ENCODE measurements at places on chromosomes 2 and 18. TPM values are rescaled to one million over a fixed set of nuclear protein-coding genes. Genes with fewer than 3 reads are reported as not detected.

- DNase-seq, result no peak
Observed at GRCh38 chr18:29060349-29060748, 883.4 kb upstream of the CDH2 start.

- no peak for DNase-seq
Observed at GRCh38 chr2:207903236-207903635, 122.1 kb downstream of the PLEKHM3 start.

DNA sequence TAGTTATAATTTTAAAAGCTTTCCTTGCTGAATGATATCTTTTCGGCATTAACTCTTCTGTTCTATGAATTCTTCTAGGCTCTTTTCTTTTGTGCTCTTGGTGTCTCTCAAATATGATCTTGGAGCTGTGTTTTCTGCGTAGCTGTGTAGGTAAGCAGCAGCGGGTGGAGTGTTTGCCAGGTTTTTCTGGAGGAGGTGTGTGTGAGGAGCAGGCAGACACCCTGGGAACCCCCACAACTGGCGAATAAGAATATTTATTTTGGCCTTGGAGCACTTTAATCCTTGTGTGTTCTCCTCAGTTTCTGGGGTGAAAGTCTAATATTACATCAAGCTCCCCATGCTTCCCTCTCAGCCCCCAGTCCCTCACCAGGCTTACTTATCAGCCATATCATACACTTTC lies 232.0 kb upstream of the FANCL start:
- no peak for DNase-seq

- no peak for DNase-seq
Observed at GRCh38 chr2:111068435-111069058, 52.2 kb upstream of the BCL2L11 start.

GRCh38 chr2:122273785-122274419 lies 518.5 kb downstream of the TSN start:
- no peak for DNase-seq

- peak; percentile 35 for DNase-seq
Observed at GRCh38 chr2:54497763-54498680, 41.9 kb downstream of the SPTBN1 start.

- peak; percentile 50 for DNase-seq
Observed at GRCh38 chr2:10550206-10551001, 102.3 kb upstream of the ODC1 start.

DNA sequence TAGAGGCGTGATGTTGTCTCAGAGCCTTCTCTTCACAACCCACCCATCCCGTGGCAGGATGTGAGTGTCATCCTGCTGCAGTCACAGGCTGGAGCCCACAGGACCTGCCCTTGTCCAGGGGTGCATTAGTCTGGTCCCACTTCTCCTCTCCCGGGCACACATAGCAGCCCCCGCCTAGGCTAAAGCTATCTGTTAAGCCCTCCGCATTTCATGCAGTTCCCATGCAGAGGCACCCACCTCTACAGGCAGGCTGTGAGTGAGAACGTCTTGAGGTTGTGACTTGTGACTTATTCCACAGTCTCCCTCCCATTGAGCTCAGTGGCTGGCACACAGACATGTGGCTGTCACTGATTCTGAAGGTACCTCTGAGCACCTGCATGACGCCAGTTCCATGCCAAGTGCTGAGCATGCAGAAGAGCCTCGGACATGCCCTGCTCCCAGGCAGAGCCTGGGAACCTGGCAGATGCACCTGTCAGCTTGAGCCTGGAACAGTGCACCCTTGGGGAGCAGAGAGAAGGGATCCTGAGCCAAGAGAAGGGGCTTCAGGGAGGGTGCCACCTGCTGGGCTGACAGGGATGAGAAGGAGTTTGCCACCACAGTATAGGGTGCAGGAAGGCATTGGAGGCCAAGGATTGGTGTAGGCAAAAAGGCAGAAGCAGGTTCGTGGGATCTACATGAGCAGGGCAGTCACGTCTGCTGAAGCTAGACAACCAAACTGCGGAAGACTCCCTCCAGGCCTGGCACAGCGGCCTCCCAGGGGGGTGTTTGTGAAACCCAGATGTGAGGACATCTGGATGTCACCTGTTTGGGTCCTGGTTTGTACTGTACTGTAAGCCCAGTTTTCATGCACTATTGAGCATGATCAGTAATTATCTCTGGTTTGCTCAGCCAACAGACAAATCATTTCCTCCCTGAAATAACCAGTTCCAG lies 213.6 kb downstream of the GLI2 start:
- DNase-seq, result no peak

GRCh38 chr2:30932870-30933269 lies 125.6 kb upstream of the CAPN13 start:
- no peak for DNase-seq

DNA sequence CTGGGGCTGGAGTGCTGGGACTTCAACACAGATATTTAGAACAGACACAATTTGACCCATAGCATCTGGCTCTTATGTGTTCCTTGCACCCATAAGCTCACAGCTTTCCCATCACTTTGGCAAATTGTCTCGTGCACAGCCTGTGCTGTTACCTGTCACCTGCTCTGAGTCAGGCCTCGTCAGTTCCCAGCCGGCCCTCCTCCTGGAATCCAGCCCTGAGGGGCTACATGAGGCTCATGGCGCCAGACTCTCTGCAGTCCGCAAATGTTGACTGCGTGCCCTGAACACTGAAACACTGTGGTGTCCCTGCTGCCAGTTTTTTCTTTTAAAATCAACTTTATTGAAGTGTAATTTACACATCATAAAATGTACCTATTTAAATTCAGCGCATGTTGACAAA lies 65.4 kb upstream of the BZW1 start:
- no peak for DNase-seq

- DNase-seq, result no peak
Observed at GRCh38 chr2:51511002-51511401, 479.1 kb upstream of the NRXN1 start.

GRCh38 chr2:162677476-162677875 lies 161.1 kb downstream of the KCNH7 start:
- DNase-seq, result no peak

GRCh38 chr2:190662754-190663153 lies 13.9 kb downstream of the NAB1 start:
- DNase-seq, result no peak

DNA sequence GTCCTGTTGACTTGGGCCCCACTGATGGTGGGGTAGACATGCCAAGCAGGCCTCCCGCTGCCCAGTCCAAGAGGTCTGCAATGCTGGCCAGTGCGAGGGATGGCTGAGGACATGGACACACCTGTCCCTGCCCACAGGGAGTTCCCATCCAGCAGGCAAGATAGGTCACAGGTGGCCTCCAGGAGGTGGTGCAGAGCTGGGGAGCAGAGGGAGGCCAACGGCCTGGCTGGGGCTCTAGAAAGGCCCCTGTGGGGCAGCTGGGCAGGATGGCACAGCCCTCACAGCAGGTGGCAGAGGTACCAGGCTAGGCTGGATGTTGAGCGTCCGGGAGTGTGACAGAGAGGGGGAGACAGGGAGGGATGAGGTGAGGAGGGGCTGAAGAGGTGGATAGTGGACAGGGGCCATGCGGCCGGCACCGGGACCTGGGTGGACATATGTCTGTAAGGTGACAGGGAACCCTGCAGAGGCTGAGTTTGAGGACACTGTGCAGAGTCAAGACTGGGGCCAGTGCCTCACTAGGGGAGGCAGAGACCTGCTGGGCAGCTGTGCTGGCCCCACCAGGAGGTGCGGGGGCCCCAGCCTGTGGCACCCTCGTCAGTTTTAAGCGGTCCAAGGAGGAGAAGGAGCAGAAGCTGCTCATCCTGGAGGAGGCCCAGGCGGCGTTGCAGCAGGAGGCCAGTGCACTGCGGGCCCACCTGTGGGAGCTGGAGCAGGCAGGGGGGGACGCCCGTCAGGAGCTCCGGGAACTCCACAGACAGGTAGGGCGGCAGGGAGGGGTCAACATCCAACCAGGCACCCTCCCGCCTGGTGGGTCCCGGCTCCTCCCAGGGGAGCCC lies 34.3 kb upstream of the SNED1 start:
- DNase-seq, result peak; percentile 20

DNA sequence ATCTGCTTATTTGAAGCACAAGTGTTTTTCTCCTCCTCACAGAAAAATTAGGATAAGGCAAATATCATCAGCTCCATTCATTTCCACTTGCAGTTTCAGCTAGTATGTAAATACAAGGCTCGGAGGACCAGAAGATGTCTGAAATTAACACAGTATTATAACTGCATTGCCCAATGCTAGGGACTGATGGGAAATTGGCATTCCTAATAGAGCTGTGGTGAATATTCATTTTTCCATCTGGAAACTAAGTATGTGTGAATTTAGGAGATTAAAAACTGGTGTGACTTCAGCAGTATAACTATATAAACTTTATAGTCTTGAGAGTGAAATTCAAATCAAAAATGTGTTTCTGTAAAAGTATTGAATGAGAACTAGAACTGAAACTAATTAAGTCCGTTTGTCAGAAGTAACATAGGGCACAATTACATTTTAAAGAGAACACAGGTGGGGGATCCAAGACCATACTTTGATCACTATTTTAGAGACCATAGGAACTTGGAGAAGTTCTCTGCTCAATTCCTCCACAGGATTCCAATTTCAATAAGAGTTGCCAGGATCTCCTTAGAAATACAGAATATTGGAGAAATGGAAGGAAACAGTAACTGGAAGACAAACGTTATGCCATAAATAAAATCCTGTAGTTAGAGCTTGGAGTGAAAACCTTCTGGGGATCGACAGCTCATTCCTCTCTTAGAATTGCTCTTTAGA lies 12.1 kb upstream of the ITGA6 start:
- no peak for DNase-seq

- no peak for DNase-seq
Observed at GRCh38 chr2:105432044-105432399, 33.2 kb upstream of the FHL2 start.

DNA sequence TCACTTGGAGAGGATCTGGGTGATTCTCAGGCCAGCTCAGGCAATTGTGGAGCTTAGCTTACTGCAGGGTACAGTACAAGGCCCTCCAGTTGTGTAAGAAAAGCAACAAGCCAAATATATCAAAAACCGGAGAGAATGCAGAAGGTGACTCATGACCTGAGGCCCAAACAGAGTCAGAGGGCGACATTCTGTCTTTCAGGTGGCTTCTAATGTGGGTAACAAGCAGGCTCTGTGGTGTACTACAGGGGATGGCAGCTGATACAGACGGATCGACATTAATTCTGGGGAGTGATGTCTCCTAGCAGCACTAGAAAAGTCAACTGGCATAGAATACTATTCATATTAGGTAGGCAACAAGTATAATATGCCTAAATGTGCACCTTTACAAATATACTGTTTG lies 219.5 kb upstream of the SOX11 start:
- no peak for DNase-seq

DNA sequence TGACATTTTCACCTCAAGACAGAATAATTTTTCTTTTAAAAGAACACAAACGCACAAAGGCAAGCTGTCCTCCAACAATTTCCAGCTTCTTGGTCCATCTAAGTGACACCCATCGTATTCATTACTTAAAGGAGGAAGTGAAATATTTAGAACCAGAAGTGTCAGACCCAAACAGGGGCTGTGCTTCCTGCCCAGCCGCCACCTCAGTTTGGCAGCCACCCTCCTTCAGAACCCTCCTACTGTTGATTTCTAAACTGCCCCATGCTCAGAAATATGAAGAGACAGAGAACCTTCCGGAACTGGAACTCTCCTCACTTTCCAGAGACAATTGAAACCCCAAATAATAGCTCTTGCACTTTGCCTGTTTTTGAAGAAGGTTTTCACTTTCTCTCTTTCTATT lies 734.8 kb upstream of the SALL3 start:
- no peak for DNase-seq

GRCh38 chr18:58866773-58867150 lies 2.1 kb downstream of the ZNF532 start:
- DNase-seq, result no peak

DNA sequence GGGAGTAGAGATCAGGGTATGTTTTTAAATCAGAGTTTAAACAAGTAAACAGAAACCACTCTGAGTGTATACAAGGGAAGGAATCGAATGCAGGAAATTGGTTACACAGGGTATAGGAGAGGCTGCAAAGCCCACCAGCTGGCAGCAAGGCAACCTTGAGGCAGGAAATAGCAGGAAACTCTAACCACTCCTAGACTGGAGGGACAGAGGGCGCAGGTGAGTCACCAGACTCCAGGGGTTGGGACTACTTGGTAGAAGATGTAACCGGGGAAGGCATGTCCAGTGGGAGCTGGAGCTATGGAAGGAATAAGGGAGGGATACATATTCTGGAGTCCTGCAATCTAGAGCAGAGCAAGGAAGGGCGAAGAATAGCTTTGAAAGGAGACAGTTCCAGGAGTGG lies 152.3 kb downstream of the MEIS1 start:
- no peak for DNase-seq

- DNase-seq, result no peak
Observed at GRCh38 chr2:168889635-168890005, 610 bp downstream of the SPC25 start.

DNA sequence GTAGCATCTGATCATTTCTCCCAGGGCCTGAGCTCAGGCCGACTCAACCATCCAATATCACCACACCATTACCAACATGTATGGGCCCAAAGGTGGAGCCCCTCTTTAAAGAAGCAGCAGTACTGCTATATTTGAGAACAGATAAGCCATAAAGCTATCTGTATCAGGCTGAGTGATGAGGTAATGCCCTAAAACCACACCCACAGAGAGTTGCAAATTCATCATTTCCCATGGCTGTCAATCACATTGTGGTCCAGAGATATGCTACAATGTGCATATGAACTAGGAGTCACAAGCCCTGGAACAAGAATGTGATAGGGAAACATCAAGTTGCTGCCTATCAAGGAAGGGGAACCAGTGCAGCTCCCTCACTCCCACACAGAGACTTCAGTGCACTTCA lies 52.6 kb upstream of the GALNT13 start:
- DNase-seq, result no peak

GRCh38 chr2:235958221-235958930 lies 209.8 kb downstream of the GBX2 start:
- DNase-seq, result no peak

GRCh38 chr2:213806125-213806726 lies 522.0 kb downstream of the SPAG16 start:
- no peak for DNase-seq

- no peak for DNase-seq
Observed at GRCh38 chr2:45577441-45577840, 33.6 kb downstream of the SRBD1 start.

DNA sequence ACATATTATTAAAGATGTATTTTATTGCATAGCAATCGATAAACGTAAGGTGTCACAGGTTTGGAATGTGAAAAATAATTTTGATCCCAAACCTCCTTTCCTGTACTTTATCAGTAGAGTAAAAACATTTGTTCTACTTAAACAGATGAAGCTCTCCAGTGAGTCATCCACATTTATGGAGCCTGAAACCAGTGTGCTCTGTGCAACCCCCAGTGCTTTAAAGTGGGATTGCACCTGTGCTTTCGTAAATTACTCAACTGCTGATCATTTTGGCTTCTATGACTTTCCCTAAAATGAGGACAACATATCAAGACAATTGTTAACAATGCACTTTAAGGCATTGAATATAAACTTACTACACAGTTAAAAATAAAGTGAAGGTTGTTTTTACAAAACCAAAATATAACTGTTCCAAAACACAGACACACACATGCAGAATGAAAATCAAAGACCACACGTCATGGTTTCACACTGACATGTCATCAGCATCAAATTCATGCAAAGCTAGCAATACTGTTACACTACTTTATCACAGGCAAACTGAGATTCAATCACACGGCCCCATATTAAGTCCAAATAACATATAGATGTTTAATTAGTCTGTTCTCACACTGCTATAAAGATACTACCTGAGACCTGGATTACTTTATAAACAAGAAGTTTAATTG lies 9.7 kb downstream of the TMEM18 start:
- no peak for DNase-seq

ABCB11 gene
- total RNA-seq, result 0.25 TPM

HADHA gene
- total RNA-seq, result 800 TPM

MOGAT1 gene
- total RNA-seq, result 0.25 TPM

TUBB8B gene
- total RNA-seq, result not detected

KCNF1 gene
- total RNA-seq, result 0.17 TPM

LIMS2 gene
- total RNA-seq, result 274 TPM

AKAIN1 gene
- total RNA-seq, result not detected

UGT1A4 gene
- not detected for total RNA-seq
